ENCODE measurements at places on chromosomes 1 and 21.

GRCh38 chr21:42596657-42597056 lies 56.8 kb upstream of the PDE9A start:
- DNase-seq, result no peak

- DNase-seq, result no peak
Observed at GRCh38 chr1:14439015-14439414, 159.5 kb upstream of the KAZN start.

- peak; percentile 22 for DNase-seq
Observed at GRCh38 chr1:242477944-242478343, 46.6 kb downstream of the PLD5 start.

GRCh38 chr1:227844320-227845146 lies 29.1 kb downstream of the PRSS38 start:
- DNase-seq, result no peak

DNA sequence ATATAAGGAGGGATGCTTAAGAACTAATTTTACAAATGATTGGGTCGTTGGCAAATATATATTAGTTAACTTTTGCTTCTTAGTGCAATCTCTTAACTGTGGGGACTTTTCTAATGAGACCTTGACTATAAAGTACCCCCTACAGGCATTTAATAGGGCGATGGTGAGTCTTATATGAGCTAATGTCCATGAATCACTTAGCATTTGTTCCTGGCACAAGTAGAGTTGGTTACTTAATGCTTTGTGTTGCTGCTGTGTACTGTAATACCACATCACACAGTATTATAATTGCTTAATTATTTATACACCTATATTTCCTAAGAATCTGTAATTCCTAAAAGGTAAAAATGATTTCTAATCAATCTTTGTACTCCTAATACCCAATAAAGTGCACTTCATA lies 25.3 kb upstream of the TMCO1 start:
- DNase-seq, result no peak
